ENCODE measurements at places on chromosomes 1 and 21.
A peak's percentile ranks its signal among the peaks of the same experiment; 100 is the strongest.

GRCh38 chr21:27423038-27423437 lies 456.1 kb upstream of the ADAMTS5 start:
- peak; percentile 68 for DNase-seq

DNA sequence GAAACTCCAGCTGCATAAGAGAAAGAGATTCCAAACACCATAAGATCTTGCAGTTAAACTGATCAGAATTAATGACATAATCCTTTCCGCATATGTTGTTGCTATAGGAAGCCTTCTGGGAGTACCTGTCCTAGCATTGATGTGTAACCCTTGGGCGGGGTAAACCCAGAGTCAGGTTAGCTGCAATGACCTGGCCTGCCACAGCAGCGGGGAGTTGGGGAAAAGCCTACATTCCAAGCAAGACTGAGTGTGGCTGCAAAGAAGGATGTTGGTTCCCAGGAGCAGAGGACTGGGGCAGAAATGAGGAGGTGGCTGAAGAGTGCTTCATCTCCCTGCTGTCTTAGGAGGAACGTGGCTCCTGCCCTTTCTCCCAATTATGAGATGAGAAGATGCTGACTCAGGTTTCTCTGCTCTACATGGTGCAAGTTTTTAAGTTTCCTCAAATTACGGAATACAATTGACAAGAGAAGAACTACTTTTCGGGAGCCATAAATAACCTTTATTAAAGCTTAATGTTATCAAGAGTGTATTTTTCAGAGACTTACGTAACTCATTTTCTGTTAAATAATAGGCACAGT lies 142.1 kb downstream of the RYR2 start:
- DNase-seq, result no peak

GRCh38 chr1:51689075-51689440 lies 72.2 kb downstream of the OSBPL9 start:
- no peak for DNase-seq

GRCh38 chr1:155272466-155273342 lies 600 bp downstream of the CLK2 start:
- no peak for DNase-seq

DNA sequence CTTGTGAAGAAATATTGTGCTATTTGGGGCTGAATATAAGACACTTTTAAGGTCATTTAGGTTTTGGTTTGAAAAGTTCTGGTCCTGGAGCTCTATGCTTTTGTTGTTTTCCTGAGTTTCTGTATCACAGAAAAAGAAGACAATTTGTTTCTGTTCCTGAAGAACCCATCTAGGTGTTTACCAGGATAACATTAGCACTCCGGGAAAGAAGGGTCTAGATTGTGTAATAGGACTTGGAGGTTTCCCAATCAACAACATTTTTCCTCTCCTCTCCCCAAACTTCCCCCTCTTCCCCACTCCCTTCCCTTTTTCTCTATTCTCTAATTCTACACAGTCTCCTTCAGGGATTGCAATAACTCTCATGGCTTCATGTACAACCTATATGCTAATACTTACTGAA lies 78.7 kb downstream of the PTPRC start:
- DNase-seq, result no peak

GRCh38 chr1:46543761-46544560 lies 7.5 kb downstream of the KNCN start:
- DNase-seq, result no peak

DNA sequence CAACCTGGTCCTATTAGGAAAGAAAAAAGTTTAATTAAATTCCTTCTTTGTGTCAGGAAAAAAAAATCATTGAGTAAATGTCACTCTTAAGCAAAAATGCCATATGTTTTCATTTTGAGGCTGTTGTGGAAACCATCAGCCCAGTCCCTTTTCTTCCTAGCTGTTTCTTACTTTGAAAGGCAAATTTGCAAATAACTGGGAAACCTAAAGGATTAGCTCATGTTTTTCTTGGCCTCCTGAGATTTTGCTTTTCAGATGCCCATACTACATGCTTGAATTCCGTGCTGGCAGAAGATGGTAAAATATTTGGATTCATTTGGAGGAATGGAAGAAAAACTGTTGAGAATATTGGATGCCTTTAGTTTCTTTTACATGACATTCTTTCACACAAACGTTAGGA lies 182.1 kb upstream of the ADAMTS5 start:
- DNase-seq, result no peak

GRCh38 chr1:30111431-30111830 lies 612.0 kb downstream of the MATN1 start:
- peak; percentile 27 for DNase-seq

GRCh38 chr1:229339520-229339919 lies 3.3 kb downstream of the CCSAP start:
- no peak for DNase-seq

GRCh38 chr1:219791766-219792165 lies 136.6 kb downstream of the SLC30A10 start:
- DNase-seq, result no peak

Data from tibial nerve (tissue), 4 donors.